CD4-positive, alpha-beta T cell treated with Interleukin-6 at 100 ng/mL for 8 hours (primary cell): ENCODE measurements at places on chromosomes 11 and 22.

DNA sequence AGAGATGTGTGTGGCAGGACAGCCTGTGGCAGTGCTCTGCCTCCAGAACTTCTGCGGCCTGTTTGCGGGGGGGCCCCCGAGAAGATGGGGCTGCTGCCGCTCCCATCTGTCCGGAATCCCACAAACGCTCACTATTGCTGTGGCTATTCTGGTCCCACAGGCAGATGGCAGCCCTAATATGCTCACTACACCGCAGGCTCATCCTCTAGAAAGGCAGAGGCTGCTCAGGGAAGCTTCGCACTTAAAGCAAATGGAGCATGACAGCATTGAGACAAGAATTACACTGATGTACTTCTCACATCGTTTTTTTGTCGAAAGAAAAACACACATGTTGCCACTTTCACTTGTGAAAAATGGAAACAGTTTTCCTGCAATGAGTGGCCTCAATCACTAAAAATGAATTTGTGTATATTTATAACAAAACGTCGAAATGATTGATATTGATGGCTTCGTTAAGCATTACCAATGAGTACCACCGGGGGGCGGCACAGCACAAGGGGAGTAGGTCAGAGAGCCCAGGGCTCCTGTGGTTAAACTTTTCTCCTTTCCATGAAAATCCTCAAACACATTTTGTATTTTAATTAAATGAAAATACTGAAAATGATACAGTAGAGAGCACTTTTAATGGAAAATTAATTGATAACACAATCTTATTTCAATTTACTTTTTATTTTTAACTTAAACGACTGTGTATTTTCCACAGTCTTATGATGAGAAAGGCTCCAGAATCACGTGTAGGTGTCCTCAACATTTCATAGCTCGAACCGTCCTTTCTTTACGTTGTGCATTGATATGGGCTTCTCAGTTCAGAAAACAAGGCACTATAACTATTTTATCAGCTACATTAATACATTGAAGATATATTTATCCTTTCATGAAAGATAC, 69.1 kb downstream of the CTTN start:
- DNase-seq, result no peak

- DNase-seq, result no peak
Observed at GRCh38 chr11:121385688-121386087, 66.4 kb upstream of the SORL1 start.

GRCh38 chr11:128469220-128469619, 118.1 kb downstream of the ETS1 start:
- no peak for DNase-seq

- DNase-seq, result no peak
Observed at GRCh38 chr11:60844870-60845221, 2.9 kb downstream of the CCDC86 start.

GRCh38 chr11:64042301-64042700, 6.6 kb downstream of the FLRT1 start:
- no peak for DNase-seq

DNA sequence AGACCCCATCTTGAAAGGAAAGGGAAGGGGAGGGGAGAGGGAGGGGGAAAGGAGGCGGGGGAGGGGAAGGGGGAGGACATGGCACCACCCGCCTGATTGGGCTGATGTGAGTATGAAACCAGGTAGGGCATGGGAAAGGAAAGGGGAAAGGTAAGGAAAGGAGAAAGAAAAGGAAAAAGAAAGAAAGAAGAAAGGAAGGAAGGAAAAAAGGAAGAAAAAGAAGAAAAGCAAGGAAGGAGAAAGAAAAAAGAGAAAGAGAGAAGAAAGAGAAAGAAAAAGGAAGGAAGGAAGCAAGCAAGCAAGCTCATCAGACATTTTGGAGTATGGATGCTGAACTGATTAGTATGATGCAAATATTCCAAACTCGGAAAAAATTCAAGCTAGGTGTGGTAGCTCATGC, 36.0 kb upstream of the TFIP11 start:
- DNase-seq, result no peak

- no peak for DNase-seq
Observed at GRCh38 chr11:112771851-112772250, 189.4 kb upstream of the NCAM1 start.

GRCh38 chr22:41140365-41140957, 48.1 kb downstream of the EP300 start:
- DNase-seq, result no peak
